Stimulated activated naive CD4-positive, alpha-beta T cell treated with Interleukin-2 at 50 U/mL for 16 hours (primary cell): ENCODE measurements at places on chromosomes 16 and 17.

- DNase-seq, result no peak
Measured at GRCh38 chr17:59372138-59372751, 40.8 kb downstream of the YPEL2 start.

DNA sequence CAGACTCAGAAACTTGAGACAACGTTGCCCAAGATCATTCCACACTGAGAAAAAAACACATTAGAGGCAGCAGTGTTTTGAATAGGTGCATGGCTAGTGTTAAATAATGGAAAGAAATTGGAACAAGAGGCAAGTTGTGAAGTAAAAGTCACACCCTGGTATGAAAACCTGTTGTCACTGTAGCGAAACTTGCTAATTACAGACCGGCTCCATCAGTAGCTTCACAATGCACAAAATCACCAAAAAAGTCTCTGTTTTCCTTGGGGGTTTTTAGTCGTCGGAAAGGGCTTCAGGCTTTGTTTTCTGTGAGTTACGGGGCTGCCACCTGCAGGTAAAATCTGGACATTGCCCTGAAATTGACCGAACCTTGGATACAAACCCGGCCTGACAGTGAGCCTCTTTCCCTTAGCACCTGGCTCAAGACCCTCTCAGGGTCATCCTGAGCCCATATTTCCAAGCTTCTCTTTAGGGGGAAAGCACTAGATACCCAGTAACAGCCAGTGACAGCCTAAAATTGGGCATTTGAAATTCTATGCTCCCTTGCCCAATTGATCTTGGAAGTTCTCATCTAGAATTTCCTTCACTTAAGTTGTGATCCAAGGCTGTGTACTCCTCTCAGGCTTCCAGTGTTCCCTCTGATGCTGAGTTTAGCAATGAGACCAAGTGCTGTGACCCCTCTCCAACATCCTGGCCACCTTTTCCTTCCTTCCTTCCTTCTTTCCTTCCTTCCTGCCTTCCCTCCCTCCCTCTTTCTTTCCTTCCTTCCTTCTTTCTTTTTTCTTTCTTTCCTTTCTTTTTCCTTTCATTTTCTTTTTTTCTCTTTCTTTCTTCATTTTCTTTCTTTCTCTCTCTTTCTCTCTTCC is 7.2 kb upstream of the GRB2 start:
- DNase-seq, result peak; percentile 61

- no peak for DNase-seq
Measured at GRCh38 chr16:24626256-24626655, 86.9 kb downstream of the RBBP6 start.

- DNase-seq, result no peak
Measured at GRCh38 chr16:62034231-62035114, 1.8 kb downstream of the CDH8 start.

DNA sequence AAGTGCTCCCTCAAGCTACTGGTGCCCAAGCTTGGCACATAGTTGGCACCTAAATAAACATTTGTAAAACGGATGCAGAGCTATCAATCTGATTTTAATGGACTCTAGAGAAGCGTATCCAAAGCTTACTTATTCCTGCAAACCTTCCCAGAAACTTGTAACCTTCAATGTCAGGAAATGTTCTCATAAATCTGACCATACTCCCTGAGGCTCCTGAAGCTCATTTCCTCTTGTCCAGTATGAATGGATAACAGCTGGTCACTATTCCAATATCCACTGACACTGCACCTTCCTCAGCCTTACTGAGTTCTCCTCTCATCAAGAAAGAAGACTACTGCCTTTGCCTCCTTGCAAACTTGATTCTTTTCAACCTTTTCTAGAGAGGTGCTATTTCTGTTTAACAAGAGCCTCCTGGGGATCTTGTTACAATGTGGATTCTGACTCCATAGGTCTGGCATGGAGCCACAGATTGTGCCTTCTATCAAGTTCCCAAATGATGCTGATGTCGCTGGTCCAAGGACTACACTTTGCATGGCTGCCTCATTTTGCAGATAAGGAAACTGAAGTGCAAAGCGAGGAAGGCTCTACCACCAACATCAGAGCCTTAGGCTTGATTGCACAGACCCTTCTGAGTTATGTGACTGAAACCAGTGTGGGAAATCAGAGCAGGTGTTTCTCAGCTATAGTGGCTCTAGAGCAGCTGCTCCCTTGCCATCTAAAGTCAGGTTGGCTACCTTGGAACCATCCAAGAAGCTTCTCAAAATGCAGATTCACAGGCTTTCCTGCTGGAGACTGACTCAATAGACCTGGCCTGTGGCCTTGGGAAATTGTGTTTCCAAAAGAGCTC is 377.8 kb downstream of the SOX9 start:
- no peak for DNase-seq

DNA sequence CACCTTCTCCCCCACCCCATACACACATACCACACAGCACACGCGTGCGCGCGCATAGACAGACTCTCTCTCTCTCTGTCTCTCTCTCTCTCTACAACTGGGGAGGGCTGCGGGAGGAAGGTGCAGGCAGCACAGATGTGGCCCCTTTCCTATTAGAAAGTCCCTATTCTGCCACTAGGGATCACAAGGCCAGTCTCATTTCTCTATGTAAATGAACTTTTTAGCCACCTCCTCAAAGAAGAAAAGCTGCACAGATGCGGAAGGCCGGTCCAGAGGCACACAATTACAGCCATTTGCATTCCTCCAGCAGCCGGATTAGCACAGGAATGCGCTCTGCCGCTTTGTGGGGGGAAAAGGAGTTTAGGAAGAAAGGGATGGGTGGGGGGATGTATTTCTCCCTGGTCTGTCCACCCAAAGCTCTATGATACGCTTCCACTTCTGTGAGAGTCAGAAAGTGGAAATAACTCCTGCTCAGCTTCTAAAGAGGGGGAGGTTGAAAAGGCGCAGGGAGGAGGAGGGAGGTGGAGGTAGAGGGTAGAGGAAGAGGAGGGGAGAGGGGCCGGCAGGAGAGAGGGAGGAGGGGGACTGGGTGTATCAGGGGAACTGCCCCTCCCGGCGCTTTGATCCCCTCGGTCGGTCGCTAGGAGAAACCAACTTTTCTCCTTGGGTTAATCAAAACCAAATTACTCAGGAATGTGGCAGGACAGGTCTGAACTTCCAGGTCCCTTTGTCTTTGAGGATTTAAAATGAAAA is 11.7 kb downstream of the ZFHX3 start:
- no peak for DNase-seq

DNA sequence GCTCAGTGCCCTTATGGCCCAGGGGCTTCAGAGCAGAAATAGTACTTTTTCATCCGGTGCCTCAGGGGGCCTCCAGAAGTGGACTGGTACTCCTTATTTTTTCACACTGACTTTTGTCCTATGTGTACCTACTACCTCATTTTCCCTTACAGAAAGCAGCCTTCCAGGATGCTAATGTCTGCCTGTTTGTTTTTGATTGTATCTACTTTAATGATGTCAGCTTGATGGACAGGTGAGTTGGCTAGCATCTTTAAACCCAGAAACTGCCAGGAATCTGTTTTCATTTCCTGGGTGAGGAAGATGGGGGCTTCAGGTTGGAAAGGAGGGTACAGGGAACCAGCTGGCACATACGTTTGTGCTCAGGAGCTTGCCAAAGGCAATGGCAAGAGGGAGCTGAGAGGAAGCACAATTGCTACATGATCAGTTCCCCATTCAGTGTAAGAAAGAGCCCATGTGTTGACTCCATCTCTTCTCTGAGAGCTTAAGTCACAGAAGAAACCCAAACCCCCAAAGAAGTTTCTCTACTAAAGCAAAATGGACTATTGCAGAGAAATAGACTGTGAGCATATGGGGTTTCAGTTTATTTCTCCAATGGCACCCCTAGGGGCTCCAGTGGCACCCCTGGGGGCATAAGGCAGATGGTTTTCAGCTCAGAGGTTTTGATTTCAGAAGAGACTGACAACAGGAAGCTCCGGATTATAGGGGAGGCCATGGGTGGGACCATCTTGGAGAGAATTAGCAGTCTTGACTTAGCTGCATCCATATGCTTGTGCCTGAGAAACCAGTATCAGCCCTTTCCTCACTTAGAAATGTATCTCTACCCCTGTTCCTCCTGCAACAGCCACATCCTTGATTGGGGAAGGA is 16.3 kb downstream of the LIG3 start:
- DNase-seq, result no peak

DNA sequence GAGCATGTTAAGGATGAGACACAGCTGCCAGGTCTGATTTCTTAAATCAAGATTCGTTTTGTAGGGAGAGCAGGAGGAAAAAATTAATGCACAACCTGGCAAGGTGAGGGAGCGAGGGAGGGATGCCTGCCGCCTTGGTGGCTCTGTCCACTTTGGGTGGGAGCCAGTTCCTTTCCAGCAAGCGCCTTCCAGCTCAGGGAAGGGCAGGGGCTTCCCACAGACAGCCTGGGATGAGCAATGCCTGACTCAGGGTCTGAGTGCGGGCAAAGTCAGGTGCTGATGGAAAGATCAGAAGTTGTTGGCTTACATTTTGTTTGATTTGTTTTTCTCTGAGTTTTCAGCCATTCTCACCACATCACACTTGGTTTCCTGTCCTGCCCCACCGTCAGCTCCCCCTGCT is 220.7 kb downstream of the ENGASE start:
- no peak for DNase-seq

- DNase-seq, result peak; percentile 91
Measured at GRCh38 chr17:7573324-7574080, 5.9 kb upstream of the CD68 start.

DNA sequence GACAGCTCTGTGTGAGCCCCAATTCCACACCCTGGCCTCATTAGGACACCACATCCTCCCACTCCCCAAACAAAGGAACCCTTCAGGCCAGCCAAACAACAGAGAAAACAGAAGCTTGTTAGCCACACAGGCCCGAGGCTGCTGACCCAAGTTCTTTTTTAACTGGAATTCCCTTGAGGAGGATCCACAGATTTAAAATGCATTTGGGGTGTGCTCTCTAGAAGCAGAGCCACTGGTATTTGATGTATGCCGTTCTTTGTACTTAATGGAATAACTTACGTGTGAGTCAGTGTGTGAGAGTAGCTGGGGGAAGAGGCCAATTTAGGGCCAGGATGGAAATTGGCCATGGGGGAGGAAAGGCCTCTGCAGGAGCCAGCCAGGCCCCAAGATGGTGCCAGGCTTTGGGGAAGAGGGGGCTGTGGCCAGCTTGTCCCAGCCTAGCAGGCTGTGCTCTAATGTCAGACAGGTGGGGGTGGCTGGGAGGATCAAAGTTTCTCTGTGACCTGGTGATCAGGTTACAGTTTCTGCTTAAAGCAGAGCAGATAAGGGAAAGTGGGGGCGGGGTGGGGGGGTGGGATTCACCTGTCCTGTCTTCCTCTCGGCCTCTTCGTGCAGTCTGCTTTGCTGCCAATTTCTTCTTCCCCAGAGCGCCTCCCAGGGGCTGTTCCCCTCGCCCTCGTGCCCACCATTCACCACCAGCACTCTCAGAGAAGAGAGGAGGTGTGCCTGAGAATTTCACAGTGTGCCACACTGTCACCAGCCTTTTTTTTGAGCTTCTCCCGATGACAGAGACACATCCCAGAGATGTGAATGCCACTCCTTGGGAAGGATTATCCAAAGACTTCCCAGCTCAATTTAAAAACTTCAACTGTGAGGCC is 50.8 kb downstream of the TOM1L2 start:
- no peak for DNase-seq

GRCh38 chr17:43831633-43832032 is 1.3 kb downstream of the MPP3 start:
- DNase-seq, result no peak

- no peak for DNase-seq
Measured at GRCh38 chr17:71870546-71870862, 250.3 kb upstream of the SOX9 start.

GRCh38 chr17:78141437-78142118 is 4.6 kb upstream of the C17orf99 start:
- no peak for DNase-seq

DNA sequence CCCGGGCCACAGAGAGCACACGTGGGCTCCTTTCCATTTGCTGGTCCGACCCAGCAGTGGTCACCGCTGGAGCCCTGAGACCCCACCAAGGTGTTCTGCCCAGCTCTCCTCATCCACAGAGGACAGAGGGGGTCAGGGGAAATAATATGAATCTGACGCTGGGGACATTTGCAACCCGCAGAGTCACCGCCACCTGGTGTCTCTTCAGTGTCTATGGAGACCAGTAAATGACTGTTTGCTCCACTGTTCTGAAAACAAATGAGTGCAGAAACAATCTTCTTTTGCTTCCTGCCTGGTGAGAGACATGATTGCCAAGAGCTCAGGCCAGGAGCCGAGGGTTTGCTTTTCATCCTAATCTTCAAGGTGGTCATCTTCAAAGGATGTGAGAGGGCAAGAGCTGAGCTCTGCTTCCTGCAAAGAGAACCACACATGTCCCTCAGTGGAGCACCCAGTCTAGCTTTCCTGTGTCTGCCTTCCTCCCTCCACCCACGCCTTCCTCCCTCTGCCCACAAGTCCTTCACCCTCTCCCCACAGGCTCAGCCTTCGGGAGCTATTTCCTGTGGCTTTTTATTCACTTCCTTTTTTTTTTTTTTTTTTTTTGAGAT is 14.7 kb upstream of the KLHDC4 start:
- DNase-seq, result peak; percentile 43

DNA sequence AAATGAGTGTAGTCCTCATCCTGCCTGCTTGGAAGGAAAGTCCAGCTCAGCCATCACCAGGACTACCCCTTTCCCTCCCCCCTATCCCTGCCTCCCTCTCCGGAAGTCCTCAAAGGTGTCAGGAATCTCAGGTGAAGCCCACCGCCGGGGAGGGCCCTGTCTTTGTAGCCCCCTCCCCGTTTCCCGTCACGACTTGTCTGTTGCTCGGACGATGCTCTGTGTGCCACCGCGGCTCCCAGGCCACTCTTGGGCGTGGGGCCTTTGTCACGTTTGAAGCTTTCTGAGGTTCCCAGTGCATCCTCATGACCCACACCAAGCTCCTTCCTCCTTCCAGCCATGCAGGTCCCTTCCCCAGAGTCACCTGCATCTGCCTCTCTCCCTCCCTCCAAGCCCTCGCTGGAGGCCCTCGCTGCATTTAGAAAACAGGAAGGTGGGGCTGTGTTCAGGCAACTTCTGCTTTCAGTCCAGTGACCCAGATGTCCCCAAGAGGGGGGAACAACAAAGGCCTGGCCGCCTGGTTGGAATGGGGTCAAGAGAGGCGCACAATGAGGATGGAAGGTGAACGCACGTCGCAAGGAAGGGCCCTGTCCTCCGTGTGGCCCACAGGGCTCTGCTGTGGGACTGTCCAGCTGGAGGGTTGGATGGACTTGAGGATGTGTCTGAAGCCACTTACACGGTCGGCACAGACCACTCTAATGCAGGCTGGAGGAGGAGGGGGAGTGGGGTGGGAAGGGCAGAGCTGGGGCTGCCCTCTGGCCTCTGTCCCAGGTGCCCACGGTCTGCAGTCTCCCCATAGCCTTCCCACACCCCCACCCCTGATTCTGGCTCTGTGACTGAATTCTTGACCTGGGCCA is 59.9 kb downstream of the OR1D5 start:
- no peak for DNase-seq

GRCh38 chr16:67822511-67822910 is 15.8 kb downstream of the TSNAXIP1 start:
- DNase-seq, result no peak

- DNase-seq, result no peak
Measured at GRCh38 chr17:37405955-37406634, 541 bp downstream of the ACACA start.

GRCh38 chr17:48487221-48487620 is 43.6 kb downstream of the HOXB1 start:
- DNase-seq, result no peak

GRCh38 chr16:86158688-86159360 is 259.9 kb downstream of the IRF8 start:
- DNase-seq, result no peak
